ENCODE measurements at places on chromosomes 11 and 22.

DNA sequence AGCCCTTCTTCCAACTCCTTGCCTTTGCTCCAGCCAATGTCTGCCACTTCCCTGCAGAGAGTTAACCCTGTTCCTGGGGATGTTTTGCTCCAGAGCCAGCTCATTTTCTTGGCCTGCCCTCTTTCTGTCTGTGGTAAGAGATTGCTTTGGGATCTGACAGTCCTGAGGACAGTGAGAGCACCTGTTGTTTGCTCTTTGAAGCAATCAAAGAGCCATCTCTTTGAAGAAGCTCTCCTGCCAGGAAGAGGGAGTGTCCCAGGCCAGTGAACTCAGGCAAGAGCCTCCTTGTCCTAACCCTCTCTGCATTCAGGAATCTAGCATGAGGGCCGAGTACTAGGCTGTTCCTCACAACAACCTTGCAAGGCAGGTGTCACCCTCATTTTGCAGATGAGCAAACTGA, 42.2 kb downstream of the TRAF6 start:
- no peak for DNase-seq

- no peak for DNase-seq
Measured at GRCh38 chr11:71252269-71252769, at the start of gene SHANK2. Gene SHANK2, minus strand, starts transcription at chr11:71252577. Its CDS starts 105,251 bp downstream, at chr11:71147326.

GRCh38 chr11:70066628-70067027, 11.5 kb upstream of the ANO1 start:
- DNase-seq = no peak

DNA sequence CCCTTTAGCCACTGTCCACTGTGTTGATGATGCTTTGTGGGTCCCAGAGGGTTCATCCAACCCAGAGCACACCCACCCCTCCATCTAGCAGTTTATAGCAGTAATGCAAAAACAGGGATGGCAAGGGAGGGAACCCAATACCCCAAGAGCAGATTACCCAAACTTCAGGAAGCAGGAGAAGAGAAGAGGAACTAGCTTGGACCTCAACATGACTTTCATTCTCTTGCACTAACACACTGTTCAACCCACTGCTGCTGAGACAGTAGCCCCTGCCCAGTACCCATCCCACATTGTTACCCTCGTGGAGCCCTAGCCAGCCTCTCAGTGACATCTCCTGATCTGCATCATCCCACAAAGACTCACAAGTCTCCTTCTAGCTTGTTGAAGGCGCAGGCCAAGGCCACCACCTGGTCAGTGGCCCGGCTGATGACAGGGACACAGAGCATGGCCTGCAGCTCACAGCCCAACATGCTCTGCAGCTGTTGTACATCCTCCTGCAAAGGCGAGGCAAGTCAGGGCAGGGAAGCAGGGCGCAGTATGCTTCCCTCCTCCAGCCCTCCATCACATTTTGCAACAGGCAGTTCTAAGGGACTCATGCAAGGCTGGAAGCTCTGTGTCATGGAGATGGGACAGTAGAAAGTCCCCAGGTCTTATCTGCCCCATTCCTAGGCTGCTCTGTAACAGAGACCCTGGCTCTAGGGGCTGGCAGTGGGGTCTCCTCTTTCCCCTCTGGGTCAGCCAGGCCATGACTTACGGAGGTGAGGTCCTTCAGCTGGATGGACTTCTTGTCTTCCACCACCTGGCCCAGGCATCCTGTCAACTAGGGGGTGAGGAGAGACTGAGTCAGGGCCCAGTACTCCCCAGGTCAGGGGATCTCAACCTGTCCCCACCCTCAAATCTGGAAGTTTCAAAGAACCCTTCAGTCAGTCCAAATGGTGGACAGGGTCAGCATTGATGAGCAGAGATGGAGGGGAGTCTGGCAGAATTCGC, 85.5 kb downstream of the PDE2A start:
- DNase-seq = no peak

- no peak for DNase-seq
Measured at GRCh38 chr22:41264408-41264941, 21.5 kb downstream of the RANGAP1 start.

GRCh38 chr11:66881451-66881835, 24.6 kb downstream of the LRFN4 start:
- DNase-seq = no peak
